ENCODE measurements at places on chromosomes 12 and 14. TPM values are rescaled to one million over a fixed set of nuclear protein-coding genes. Genes with fewer than 3 reads are reported as not detected.

Gene PLBD2
- 25.2 TPM for total RNA-seq

Gene PPP1R1A
- total RNA-seq = not detected

Gene NUMB
- total RNA-seq = 89.1 TPM

Gene HHIPL1
- 3.3 TPM for total RNA-seq

Gene NANOG
- total RNA-seq = not detected

Gene CCDC197
- total RNA-seq = not detected

Gene ITPR2
- 54.7 TPM for total RNA-seq

Measured in vein endothelial cell (primary cell).